T1000 (cell line): ENCODE measurements at places on chromosomes 12 and 14.
A peak's percentile ranks its signal among the peaks of the same experiment; 100 is the strongest.

DNA sequence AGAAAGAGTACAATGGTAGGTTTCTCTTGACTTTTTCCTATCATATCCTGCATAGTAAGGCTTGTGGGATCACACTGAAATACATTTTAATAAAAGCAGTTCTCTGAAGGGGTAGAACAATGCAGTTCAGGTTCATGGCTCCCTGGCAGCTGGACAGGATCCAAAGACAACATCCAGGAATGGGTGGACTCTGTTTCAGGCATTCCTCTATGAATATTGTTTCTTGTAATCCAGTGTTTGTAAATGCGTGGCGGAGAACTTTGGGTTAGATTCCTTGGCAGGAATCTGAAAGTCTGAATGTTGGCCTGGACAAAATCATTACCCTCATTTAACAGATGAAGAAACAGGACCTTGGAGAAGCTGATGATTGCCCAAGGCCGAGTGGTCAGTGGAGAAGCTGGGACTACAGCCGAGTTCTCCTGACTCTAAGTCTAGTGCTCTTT, 43.5 kb downstream of the SYNE2 start:
- no peak for DNase-seq

- DNase-seq, result no peak
Measured at GRCh38 chr12:14921218-14921617, 17.1 kb downstream of the ERP27 start.

DNA sequence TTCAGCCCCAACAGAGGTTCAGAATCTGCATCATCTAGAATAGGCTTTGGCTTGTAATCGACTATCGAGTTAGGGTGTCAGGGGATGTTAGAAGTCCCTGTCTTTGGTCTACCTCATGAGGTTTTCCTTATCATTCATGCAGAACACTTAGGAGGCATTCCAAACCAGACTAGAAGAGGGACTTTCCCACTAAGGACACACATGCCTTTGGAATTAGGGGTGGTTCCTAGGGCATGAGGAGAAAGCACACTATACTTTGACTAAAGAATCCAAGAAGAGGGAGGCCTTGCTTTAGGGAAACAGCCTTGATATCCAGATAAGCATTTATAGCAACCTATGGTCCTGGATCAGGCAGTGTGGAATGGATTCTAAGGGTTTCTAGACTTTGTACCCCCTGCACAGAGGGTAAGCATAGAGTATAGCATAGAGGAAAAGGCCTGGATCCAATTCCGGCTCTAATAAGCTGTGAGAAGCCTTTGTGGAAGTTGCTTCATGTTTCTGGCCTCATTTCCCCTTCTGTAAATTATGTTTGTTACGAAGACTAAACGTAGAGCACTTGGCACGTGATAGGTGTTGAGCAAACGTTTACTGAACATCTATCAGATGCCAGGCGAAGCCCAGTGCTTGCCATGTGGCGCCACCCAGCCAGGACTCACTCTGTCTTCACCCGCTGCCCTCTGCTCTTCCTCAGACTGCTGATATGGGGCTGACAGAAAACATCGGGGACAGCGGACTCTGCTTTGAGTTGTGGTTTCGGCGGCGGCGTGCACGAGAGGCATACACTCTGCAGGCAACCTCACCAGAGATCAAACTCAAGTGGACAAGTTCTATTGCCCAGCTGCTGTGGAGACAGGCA, 13.2 kb downstream of the ZNF219 start:
- DNase-seq, result no peak

DNA sequence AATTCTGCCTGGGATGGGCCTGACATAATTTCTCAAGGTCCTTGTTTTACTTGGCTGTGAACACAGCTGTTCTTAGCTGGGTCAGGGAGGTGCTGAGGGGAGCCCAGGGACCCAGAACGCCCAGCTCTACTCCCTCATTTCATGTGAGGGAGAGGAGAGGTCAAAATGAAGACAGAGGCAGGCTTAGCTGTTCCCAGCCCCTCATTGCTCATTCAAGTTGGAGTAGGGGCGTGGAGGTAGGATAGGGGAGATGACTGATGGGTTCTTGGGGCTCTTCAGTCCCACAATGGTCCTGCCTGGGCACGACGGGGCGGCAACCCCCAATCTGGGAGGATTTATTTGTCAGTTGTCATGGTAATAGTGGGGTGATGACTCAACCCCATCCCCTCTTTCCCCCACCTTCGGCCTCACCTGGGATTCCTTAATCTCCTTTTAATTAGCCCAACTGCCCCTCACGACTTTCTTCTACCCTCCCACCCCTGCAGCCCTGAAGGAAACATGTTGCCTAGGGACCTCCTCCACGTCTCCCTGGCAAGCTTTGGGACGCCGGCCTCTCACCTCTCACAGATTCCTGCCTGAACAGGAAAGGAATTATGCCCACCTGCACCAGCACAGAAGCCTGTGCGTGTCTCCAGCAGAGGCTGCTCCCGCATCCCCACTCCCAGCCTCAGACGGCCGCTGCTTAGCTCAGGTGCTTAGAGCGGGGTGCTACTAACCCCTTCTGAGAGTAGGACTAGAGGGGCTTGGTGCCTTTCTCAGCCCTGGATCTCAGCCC, 10.2 kb downstream of the SPRYD3 start:
- no peak for DNase-seq

GRCh38 chr12:130016986-130017385, 113.2 kb upstream of the TMEM132D start:
- DNase-seq, result no peak

DNA sequence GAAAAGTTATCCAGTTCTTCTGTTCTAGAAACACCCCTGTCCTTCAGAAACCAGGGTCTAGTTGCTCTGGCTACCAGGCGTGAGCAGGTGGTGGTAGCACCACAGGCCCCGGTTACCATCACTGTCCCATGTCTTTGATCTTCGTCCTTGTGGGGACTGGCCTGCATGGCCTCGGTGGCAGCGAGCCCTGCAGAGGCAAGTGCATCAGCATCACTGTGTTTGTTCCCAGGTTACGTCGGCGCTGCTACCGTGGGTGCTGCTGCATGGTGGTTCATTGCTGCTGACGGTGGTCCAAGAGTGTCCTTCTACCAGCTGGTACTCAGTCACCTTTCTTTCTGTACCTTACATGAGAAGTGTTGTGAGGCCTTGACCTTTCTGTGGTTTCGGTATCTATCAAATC, 58.9 kb downstream of the ANAPC7 start:
- no peak for DNase-seq

GRCh38 chr12:22743700-22744099, 118.7 kb downstream of the ETNK1 start:
- DNase-seq, result no peak

GRCh38 chr12:67534681-67535080, 113.9 kb upstream of the DYRK2 start:
- DNase-seq, result peak; percentile 31

GRCh38 chr12:45962553-45963325, 27.6 kb downstream of the SCAF11 start:
- no peak for DNase-seq
